ENCODE measurements at places on chromosomes 4 and X.
A peak's percentile ranks its signal among the peaks of the same experiment; 100 is the strongest.

- no peak for DNase-seq
Observed at GRCh38 chrX:23935106-23935505, 27.3 kb downstream of the CXorf58 start.

DNA sequence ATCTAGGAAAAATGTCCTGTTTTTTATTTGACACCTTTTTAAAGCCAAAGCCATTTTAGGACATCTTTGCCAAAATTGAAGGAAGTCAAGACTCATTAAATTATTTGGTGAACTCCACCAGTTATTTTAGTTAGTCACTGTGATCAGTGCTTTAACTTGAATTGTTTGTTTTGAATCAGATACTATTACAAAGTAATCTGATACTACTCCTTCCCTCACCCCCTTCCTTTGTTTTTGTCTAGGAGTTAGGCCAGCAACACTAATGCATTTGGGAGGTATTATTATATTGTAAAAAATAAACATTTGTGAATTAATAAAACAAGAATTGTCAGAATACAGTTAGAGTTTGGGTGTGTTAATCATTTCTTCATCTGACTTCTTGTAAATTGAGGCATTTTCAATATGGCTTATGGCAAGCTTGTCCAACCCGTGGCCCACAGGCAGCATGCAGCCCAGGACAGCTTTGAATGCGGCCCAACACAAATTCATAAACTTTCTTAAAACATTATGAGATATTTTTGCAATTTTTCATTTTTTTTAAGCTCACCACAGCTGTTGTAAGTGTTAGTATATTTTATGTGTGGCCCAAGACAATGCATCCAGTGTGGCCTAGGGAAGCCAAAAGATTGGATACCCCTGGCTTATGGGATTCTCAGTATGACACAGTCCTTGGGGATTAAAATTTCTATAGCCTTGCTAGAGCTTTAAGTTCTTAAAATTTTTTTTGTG is 182.2 kb downstream of the BMPR1B start:
- no peak for DNase-seq

GRCh38 chrX:24423960-24424359 is 41.1 kb upstream of the PDK3 start:
- no peak for DNase-seq

GRCh38 chr4:8506373-8507195 is 66.0 kb downstream of the TRMT44 start:
- DNase-seq, result no peak

DNA sequence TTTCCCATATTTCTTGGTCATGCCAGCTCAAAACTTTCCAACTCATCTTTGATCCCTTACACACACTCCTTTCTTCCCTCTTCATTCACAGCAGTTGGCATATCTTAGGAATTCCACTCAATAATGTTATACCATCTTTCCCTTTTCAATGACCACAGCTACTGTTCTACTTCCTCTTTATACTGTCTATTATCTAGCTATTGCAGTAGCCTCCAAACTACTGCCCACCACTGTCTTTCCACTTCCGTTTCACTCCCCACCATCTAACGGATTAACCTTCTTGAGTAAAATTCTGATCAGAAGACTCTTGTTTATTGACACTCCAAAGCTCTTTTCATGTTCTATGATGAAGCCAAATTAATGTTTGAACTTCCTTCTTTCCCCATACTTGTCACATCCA is 55.8 kb downstream of the ADAMTS3 start:
- no peak for DNase-seq

DNA sequence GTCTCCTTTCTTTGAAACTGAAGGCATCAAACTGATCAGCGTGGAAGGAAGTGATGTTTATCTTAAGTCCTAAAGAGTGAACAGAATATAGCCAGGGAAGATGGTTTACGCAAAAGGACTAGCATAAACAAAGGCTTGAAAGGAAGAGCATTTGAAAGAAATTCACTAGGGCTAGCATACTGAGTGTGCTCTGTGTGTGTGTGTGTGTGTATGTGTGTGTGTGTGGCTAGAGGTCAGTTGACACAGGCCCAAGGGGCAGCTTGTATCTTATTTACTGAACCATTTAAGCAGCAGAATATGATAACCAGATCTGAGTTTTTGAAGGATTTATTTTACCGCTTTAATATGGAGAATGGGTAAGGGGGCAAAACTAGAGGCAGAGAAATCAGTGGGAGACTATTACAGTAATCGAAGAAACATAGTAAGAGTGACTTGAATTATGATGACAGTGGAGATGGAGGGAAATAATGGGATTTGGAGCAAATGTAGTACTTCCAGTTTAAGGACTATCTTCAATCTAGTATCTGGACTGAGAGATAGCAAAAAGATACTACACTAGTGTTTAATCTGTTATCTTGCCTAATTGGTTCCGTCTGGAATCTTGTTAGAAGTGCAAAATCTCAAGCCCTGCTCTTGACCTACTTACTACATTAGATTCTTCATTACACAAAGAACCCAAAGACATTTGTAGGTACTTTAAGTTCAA is 36.9 kb downstream of the CEP44 start:
- DNase-seq, result no peak

DNA sequence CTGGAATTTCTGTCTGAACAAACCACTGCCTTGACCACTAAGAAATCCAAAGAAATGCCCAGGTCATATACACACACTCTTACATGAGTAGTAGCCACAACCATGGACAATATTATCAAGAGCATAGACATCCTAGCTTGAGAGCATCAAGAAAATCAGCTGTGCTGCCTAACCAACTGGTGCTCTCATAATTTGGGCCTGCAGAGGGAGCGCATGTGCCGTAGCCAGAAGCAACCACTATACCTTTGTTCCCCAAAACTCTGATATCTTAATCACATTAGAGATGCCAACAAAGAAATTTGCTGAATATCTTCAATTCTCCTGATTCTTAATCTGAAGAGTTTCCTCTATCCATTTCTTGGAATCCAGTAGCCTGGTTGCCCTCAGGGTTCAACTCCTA is 163.6 kb downstream of the ZNF674 start:
- peak; percentile 54 for DNase-seq

- DNase-seq, result no peak
Observed at GRCh38 chr4:99945718-99946355, 581 bp downstream of the DNAJB14 start.

- no peak for DNase-seq
Observed at GRCh38 chr4:140603286-140603685, 34.5 kb upstream of the UCP1 start.

- no peak for DNase-seq
Observed at GRCh38 chrX:10231461-10231860, 74.7 kb downstream of the CLCN4 start.

DNA sequence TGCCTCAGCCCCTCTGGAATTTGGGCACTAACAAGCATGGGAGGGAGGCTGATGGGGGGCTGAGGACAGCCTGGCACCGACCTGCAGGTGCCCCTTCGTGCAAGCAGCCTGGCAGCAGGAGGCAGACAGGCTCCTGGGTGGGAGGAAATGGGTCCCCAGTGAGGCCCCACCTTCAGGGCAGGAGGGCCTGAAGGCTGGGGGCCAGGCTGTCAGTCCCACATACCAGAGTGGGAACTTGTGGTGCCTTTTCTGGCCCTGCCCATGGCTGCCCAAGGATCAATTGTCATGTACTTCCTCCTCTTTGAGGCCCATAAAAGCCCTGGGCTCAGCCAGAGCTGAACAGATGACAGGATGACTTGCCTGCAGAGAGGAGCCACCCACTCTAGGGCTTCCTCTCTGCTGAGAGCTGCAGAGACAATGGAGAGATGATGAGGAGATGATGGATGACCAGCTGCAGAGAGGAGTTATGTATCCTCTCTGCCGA is 141.0 kb downstream of the PDHA2 start:
- no peak for DNase-seq

GRCh38 chr4:124874172-124874450 is 161.6 kb upstream of the ANKRD50 start:
- no peak for DNase-seq
